ENCODE measurements at places on chromosomes 1 and 21. TPM values are rescaled to one million over a fixed set of nuclear protein-coding genes. Genes with fewer than 3 reads are reported as not detected.
A peak's percentile ranks its signal among the peaks of the same experiment; 100 is the strongest.

DNA sequence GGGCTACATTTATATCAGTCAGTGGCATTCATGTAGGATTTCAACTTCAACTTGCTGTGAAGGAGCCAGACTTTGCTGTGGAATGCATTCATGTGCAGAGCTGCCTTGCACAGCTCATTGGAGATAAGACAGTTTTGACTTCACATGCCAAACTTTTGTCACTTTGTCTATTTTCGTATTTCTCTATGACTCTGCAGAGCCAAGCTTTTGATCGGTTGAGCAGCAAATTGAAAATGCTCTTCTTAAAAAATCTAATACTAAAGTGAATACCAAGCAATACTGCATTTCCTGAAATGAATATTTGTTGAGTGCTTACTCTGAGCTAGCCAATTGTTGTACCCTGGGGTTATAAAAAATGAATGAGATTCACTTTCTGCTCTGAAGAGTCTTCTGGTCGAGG is 388.7 kb downstream of the ST6GALNAC3 start:
- no peaks in the 10 kb centered on the region for H3K36me3 ChIP-seq
- DNase-seq = no peak
- no peak overlapping the region for H3K4me3 ChIP-seq
- H3K4me1 ChIP-seq = no peaks in the 10 kb centered on the region
- no peak overlapping the region for H3K27ac ChIP-seq

IQGAP3 gene
- total RNA-seq = 13.1 TPM

DNA sequence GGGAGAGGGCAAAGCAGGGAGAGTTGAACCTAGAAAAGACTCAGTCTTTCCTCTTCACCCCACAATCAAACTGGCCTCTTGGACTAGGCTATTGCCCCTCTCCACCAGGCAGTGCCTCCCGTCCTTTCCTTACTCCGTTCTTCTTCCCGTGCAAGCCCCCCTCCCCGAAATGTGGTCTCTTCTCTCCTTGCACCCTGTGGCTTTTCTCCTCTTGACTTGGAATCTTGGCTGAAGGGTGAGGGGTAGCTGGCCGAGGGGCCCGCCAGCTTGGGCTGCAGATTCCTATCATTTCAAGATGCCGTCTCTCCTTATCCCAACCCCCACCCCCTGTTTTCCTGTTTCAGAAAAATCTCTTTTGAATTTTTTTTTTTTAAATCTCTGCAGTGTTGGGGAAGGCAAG is 1.6 kb downstream of the WNT2B start:
- H3K27ac ChIP-seq = no peak overlapping the region
- H3K4me1 ChIP-seq = peaks cover 28% of the 10 kb centered on the region
- no peak for DNase-seq
- H3K36me3 ChIP-seq = peaks cover 5% of the 10 kb centered on the region

- no peak for DNase-seq
- H3K36me3 ChIP-seq = peaks cover 4% of the 10 kb centered on the region
- peaks cover 8% of the 10 kb centered on the region for H3K27me3 ChIP-seq
- peaks cover 4% of the 10 kb centered on the region for H3K4me1 ChIP-seq
- no peak overlapping the region for H3K27ac ChIP-seq
These were observed 26.1 kb upstream of the CR2 start for GRCh38 chr1:207427832-207428585.

GRCh38 chr1:211305044-211305443 is 21.6 kb upstream of the TRAF5 start:
- DNase-seq = no peak

DNA sequence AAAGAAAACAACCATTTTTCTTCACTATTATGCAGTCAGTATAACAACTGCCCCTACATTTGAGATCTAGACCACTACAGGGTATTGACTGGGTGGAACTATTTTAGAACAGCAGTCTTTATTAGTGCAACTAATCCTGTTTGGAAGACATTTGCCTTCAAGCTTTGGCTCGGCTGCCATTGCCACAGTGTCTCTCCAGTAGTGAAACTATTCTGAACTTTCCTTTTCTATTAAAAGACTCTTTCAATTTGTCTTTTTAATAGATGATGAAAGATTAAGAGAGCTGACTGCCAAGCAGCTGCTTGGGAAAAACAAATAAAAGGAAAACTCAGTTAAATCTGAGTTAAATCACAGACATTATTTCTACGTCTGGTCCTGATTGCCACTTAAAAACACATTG is 49.3 kb downstream of the LPGAT1 start:
- no peak overlapping the region for H3K27ac ChIP-seq
- DNase-seq = no peak
- H3K4me1 ChIP-seq = peaks cover 11% of the 10 kb centered on the region
- H3K27me3 ChIP-seq = no peaks in the 10 kb centered on the region
- H3K36me3 ChIP-seq = peaks cover 3% of the 10 kb centered on the region
- no peak overlapping the region for H3K4me3 ChIP-seq

C8A gene
- not detected for total RNA-seq

GRCh38 chr1:153288634-153289275 is 24.0 kb downstream of the PGLYRP3 start:
- H3K27me3 ChIP-seq = no peaks in the 10 kb centered on the region
- peak; percentile 47 for DNase-seq
- H3K4me1 ChIP-seq = peaks cover 29% of the 10 kb centered on the region
- peaks cover 4% of the 10 kb centered on the region for H3K36me3 ChIP-seq
- no peak overlapping the region for H3K4me3 ChIP-seq
- no peak overlapping the region for H3K27ac ChIP-seq

GRCh38 chr1:14987829-14988603 is 165.5 kb upstream of the TMEM51 start:
- H3K27ac ChIP-seq = no peak overlapping the region
- no peak for DNase-seq
- H3K36me3 ChIP-seq = peaks cover 3% of the 10 kb centered on the region

DNA sequence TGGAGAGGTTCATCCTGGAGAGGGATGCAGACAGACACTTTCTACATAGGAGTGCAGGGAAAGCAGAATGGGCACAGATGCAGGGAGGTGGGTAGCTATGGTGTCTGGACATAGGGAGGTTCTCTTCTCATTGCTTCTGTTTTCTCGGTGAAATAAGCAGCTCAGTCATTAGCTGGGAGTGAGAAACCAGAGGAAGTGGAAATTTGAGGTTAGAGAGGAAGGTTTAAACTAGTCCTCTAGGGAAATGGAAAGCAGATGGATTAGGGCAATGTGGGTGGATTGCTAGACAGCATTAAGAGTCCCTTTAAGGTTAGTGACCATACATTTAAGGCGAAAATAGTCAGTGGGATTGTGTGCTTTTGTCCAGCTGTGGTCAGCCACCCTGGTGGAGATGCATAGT is 39.6 kb downstream of the MPZL1 start:
- H3K4me3 ChIP-seq = peak overlapping the region; percentile 38
- DNase-seq = no peak
- peaks cover 41% of the 10 kb centered on the region for H3K36me3 ChIP-seq
- H3K27me3 ChIP-seq = peaks cover 7% of the 10 kb centered on the region

CFHR2 gene
- total RNA-seq = not detected

- no peak for DNase-seq
- no peak overlapping the region for H3K4me3 ChIP-seq
- no peaks in the 10 kb centered on the region for H3K4me1 ChIP-seq
These were observed 129.5 kb upstream of the LRRC7 start for GRCh38 chr1:69438056-69438795.

DNA sequence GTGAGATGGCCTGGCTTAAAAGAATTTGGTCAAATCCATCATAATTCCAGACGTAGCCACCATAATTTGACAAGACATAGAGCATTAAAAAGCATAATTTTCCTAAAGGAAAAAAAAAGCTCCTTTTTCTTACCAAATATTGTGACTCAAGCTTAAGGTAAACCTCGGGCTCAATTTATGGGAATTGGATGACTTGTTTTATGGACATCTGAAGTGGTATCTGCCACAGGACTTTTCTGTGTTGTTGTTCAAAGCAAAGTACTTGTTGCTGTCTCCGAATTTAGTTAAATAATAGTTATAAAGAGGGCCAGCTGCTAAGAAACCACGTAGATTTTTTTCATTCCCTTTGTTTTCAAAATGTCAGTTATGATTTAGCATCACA is 1.1 kb downstream of the MPZL1 start:
- DNase-seq = no peak
- H3K27ac ChIP-seq = peak overlapping the region; percentile 92
- peaks cover 8% of the 10 kb centered on the region for H3K27me3 ChIP-seq
- peaks cover 18% of the 10 kb centered on the region for H3K36me3 ChIP-seq
- peaks cover 62% of the 10 kb centered on the region for H3K4me1 ChIP-seq
- H3K4me3 ChIP-seq = peak overlapping the region; percentile 96

PTAFR gene
- total RNA-seq = 0.72 TPM

DNA sequence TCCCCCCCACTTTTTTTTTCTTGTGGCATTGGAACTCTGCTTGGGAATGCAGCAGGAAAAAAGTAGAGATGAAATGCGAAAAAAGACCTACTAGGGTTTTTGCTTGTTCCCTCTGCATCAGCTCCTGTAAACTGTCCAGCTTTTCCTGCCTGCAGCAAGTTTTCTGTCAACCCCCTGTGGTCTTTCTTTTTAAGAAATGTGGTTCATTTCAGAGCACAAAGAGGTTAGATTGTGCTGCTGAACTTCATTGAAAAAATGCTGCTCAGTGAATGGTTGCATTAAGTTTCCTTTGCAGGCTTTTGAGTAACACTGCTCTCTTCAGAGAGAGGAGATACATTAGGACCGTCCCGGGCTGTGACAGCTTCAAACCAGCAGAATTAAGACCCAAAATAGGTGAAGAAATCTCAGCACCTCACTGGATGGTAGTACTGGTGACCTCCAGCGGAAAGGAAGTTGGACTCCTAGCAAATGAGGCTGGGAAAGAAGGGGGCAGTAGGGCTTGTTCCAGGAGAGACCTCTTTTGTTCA is 80.7 kb downstream of the NDUFS5 start:
- peaks cover 41% of the 10 kb centered on the region for H3K4me1 ChIP-seq
- no peak for DNase-seq
- no peak overlapping the region for H3K4me3 ChIP-seq
- peaks cover 11% of the 10 kb centered on the region for H3K27me3 ChIP-seq
- H3K36me3 ChIP-seq = no peaks in the 10 kb centered on the region

GRCh38 chr1:176195547-176195946 is 11.5 kb downstream of the COP1 start:
- no peak overlapping the region for H3K27ac ChIP-seq
- H3K4me1 ChIP-seq = peaks cover 3% of the 10 kb centered on the region
- H3K36me3 ChIP-seq = no peaks in the 10 kb centered on the region
- peaks cover 5% of the 10 kb centered on the region for H3K27me3 ChIP-seq
- DNase-seq = no peak
- no peak overlapping the region for H3K4me3 ChIP-seq

GRCh38 chr1:67134695-67135094 is at the start of gene C1orf141:
Gene C1orf141, minus strand, starts transcription at chr1:67134970. Its CDS starts 7,730 bp downstream, at chr1:67127240.
- H3K4me1 ChIP-seq = peaks cover 8% of the 10 kb centered on the region
- H3K36me3 ChIP-seq = no peaks in the 10 kb centered on the region
- H3K27ac ChIP-seq = no peak within 1 kb of the TSS

CYP2J2 gene
- 0.64 TPM for total RNA-seq

SAMD13 gene
- total RNA-seq = 1.8 TPM

TNFRSF25 gene
- total RNA-seq = 104 TPM

DNA sequence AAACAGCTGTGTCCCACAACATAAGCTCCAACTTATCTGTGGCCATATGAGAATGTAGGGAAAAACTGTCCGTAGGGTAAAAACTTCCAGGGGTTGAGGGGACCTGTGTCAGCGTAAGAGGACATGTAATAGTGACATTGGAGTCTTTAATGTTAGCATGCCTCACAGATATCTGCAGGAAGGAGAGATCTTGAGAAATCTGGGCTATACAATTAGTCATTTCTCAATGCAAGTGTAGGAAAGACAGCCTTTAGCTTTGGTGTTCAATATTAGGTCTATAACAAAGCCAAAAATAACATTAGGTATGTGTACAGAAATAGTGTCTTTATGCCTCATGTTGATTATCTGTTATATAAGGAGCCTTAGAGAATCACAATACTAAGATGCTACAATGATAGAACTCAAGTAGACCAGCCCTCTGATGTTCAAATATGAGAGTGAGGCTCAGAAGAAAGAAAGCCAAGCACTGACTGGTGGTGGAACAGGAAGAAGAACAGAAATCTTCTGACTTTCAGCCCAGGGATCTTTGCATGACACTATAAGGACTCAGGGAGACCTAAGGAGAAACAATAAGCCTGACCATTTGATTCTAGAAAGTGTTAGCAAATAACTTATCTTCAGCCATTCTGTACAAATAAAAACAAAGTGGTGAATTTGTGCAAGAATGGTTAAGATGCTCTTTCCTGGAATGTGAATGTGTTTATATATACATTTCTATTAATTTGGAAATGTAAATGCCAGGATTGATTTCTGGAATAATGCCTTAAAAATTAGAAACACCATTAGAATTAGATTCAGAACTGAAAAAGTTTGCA is 152.6 kb downstream of the ZC3H11B start:
- H3K4me1 ChIP-seq = no peaks in the 10 kb centered on the region
- no peaks in the 10 kb centered on the region for H3K36me3 ChIP-seq
- H3K4me3 ChIP-seq = no peak overlapping the region
- H3K27me3 ChIP-seq = peaks cover 2% of the 10 kb centered on the region

GRCh38 chr1:34770891-34771504 is 10.0 kb upstream of the GJB3 start:
- DNase-seq = no peak
- no peak overlapping the region for H3K27ac ChIP-seq
- no peaks in the 10 kb centered on the region for H3K36me3 ChIP-seq
- H3K27me3 ChIP-seq = peaks cover 2% of the 10 kb centered on the region
- no peaks in the 10 kb centered on the region for H3K4me1 ChIP-seq

DNA sequence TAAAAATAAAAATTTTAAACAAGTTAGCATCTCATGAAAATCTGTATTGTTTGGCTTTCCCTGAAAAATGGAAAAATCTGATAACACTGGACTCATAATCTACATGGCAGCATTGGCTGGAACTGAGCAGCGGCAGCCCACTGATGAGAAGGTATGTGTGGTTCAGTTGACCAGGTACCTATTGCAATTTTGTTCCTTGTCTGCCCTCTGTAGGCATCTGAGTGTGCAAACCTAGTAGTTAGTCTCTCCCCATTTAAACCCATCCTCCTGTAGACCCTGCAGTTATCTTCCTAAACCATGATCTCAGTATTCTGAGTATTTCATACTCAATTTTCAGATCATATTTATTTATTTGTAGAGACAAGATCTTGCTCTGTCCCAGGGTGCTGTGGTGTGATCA is 59.4 kb upstream of the SERBP1 start:
- no peak for DNase-seq
- H3K27ac ChIP-seq = no peak overlapping the region
- H3K4me3 ChIP-seq = no peak overlapping the region
- H3K4me1 ChIP-seq = no peaks in the 10 kb centered on the region
- no peaks in the 10 kb centered on the region for H3K36me3 ChIP-seq
- H3K27me3 ChIP-seq = peaks cover 2% of the 10 kb centered on the region

KLHL21 gene
- total RNA-seq = 5.0 TPM

DNA sequence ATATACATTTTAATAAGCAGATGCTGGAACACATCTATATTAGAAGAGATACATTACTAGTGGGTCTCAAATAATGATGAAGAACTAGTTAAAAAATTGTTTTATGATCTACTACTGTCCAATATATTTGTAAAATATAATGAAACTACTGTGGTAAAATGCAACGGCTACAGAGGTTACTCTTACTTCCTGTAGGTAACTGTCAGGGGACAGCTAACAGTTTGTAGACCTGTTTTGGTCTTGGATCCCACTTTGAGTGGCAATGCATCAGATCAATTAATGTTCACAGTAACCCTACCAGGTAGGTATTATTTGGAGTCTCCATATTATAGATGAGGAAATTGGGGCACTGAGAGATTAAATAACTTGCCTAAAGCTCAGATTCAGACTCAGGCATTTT is 26.7 kb upstream of the MYSM1 start:
- DNase-seq = no peak
- peaks cover 5% of the 10 kb centered on the region for H3K27me3 ChIP-seq
- no peaks in the 10 kb centered on the region for H3K36me3 ChIP-seq
- H3K27ac ChIP-seq = no peak overlapping the region
- H3K4me1 ChIP-seq = peaks cover 4% of the 10 kb centered on the region
- H3K4me3 ChIP-seq = no peak overlapping the region

Data from endothelial cell (in vitro differentiated cells).